ENCODE measurements at places on chromosomes 5 and 9. TPM values are rescaled to one million over a fixed set of nuclear protein-coding genes. Genes with fewer than 3 reads are reported as not detected.

DNA sequence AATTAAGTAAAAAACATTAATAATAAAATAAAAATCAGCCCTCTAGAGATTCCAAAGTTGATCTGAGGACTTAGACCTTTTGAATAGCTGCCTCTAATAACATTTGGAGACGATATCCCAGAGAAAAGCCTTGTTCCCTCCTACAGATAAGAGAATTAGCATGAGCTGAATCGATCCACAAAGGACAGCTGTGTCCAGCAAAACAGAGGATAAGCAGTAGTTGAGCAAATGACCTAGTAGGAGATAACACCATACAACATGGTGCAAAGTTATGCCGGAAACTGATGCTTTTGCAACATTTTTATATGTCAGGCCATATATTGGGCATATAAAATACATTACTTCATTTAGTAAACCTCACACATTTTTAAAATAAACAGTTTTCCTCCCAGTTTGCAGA is 212.2 kb upstream of the PRR16 start:
- no peak for DNase-seq
- H3K4me3 ChIP-seq = no peak overlapping the region
- no peaks in the 10 kb centered on the region for H3K27me3 ChIP-seq
- no peaks in the 10 kb centered on the region for H3K36me3 ChIP-seq
- no peak overlapping the region for H3K27ac ChIP-seq

- H3K36me3 ChIP-seq = no peaks in the 10 kb centered on the region
- H3K27ac ChIP-seq = no peak overlapping the region
- no peaks in the 10 kb centered on the region for H3K27me3 ChIP-seq
- H3K4me3 ChIP-seq = no peak overlapping the region
- no peak for DNase-seq
These were observed 23.8 kb upstream of the NPM1 start for GRCh38 chr5:171363846-171364245.

- no peak overlapping the region for H3K27ac ChIP-seq
- H3K4me3 ChIP-seq = no peak overlapping the region
- no peak for DNase-seq
- H3K36me3 ChIP-seq = no peaks in the 10 kb centered on the region
- no peaks in the 10 kb centered on the region for H3K27me3 ChIP-seq
- no peaks in the 10 kb centered on the region for H3K4me1 ChIP-seq
These were observed 26.6 kb downstream of the DUSP1 start for GRCh38 chr5:172744123-172745104.

DNA sequence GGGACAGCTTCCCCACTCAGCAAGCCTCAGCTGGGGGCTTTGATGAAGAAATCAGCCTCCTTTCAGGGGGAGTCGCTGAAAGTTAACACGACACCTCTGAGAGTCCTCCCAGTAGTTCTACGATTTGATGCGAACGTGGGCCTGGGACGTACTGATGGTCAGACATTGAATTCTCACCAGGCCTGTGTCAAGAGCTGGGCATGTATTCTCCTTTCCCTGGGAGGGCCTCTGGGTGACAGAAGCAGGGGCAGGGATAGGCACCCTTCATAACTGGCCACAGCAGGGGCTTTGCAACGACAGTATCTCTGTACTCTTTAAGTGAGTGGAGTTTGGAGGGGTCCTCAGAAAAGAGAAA is 15.6 kb upstream of the COL5A1 start:
- no peaks in the 10 kb centered on the region for H3K4me1 ChIP-seq
- H3K27ac ChIP-seq = no peak overlapping the region

DNA sequence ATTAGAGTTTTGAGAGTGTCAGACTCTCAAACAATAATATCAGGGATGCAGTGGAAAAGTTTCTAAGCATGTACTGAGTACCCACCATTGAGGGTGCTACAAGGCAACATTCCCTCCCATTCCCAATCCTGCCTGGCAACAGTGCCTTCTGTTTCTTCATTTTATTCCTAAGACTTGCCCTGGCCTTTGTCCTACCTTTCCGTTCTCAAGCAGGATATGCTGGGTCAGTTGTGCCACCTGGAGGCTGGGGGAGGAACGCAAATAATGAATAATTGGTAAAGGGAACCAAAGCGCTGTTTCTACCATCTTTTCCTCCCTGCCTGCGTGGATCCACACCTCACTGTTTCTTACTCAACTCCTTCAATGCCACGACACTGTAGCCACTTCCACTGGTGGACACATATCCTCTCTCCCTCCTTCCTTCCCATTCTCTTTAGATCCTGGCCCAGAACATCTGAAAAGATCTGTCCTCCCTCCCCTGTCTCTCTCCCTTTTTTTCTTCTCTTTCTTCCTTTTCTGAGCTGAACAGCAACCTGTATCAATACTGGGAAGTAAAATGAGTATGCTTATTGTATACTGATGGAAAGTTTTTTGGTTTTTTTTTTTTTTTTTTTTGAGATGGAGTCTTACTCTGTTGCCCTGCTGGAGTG is 149.5 kb downstream of the C9orf152 start:
- H3K36me3 ChIP-seq = no peaks in the 10 kb centered on the region
- peak; percentile 90 for DNase-seq
- no peaks in the 10 kb centered on the region for H3K27me3 ChIP-seq

DNA sequence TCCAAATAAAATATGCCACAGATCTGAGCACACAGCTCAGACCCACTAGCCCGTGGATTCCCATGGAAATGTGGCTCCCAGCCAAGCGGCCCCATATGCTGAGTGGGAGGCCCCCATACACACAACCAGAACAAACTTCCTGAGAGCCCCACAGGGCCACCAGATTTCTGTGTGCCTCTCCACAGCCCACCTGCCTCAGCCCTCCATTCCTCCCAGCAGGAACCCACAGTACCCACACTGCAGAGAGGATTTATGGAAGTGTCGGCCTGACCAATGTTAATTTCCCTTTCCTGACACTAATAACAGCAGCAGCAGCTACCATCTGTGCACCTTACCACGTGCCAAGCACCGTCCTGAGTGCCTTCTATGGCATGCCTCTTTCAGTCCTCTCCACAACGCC is 99.3 kb upstream of the SPOCK1 start:
- H3K36me3 ChIP-seq = no peaks in the 10 kb centered on the region
- no peak overlapping the region for H3K27ac ChIP-seq
- H3K4me3 ChIP-seq = no peak overlapping the region
- no peak for DNase-seq
- H3K27me3 ChIP-seq = peaks cover 36% of the 10 kb centered on the region
- H3K4me1 ChIP-seq = no peaks in the 10 kb centered on the region

DNA sequence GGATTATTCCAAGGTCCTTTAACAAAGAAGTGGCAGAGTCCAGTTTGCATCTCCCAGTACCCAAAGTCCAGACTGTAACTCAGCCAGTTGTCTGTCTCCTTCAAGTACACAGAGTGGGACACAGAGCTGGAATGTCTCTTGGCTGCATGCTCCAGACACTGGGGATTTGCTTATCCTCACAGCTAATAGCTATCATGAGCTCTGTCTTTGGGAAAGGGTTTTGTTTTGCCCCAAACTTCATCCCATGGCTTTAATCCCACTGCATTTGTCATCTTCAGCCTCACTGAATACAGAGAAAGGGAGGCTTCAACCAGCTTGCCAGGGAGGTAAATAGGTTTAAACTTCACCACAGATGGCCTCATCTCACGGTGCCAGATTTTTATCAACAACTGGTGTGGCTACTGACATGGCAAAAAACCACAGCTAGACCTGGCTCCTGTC is 412.2 kb upstream of the SLC24A2 start:
- peaks cover 4% of the 10 kb centered on the region for H3K4me1 ChIP-seq
- no peaks in the 10 kb centered on the region for H3K27me3 ChIP-seq
- no peaks in the 10 kb centered on the region for H3K36me3 ChIP-seq

The HACD4 gene
- 1.4 TPM for total RNA-seq

The PCDHGA4 gene
- 0.80 TPM for total RNA-seq

The ANKRD34B gene
- 0.09 TPM for total RNA-seq

The RLN1 gene
- 0.43 TPM for total RNA-seq

- H3K4me1 ChIP-seq = peaks cover 10% of the 10 kb centered on the region
- no peaks in the 10 kb centered on the region for H3K27me3 ChIP-seq
- H3K27ac ChIP-seq = no peak overlapping the region
- no peaks in the 10 kb centered on the region for H3K36me3 ChIP-seq
- no peak for DNase-seq
These were observed 227.1 kb upstream of the TRIM32 start for GRCh38 chr9:116460026-116460425.

The HMCN2 gene
- 2.3 TPM for total RNA-seq

DNA sequence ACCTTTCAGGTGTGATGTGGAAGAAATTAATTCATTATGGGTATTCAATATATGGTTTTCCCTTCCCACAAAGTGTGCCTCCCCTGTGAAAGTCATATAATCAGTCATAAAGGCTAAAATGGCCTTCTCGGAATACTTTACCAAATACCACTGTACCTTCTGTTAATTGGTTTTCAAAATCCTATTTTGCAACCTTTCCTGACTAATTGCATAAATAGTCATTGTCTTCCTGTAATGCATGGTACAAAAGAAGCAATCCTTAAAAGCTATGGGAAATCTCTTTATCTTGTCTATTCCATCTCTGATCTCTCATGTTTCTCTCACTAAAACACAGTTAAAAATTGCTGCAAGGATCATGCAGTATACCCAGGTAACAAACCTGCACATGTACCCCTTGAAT is 44.3 kb upstream of the UGCG start:
- no peak overlapping the region for H3K4me3 ChIP-seq
- no peak overlapping the region for H3K27ac ChIP-seq
- no peaks in the 10 kb centered on the region for H3K36me3 ChIP-seq
- H3K4me1 ChIP-seq = no peaks in the 10 kb centered on the region

- no peaks in the 10 kb centered on the region for H3K4me1 ChIP-seq
- no peaks in the 10 kb centered on the region for H3K27me3 ChIP-seq
- H3K27ac ChIP-seq = no peak overlapping the region
- DNase-seq = no peak
- no peaks in the 10 kb centered on the region for H3K36me3 ChIP-seq
These were observed 797.3 kb upstream of the ACO1 start for GRCh38 chr9:31587146-31587545.

- H3K27me3 ChIP-seq = no peaks in the 10 kb centered on the region
- peak; percentile 26 for DNase-seq
- H3K27ac ChIP-seq = no peak overlapping the region
These were observed 8.9 kb upstream of the SPATA31E1 start for GRCh38 chr9:87873607-87874303.

- no peak overlapping the region for H3K4me3 ChIP-seq
- H3K27me3 ChIP-seq = peaks cover 83% of the 10 kb centered on the region
- no peak overlapping the region for H3K27ac ChIP-seq
- H3K36me3 ChIP-seq = no peaks in the 10 kb centered on the region
These were observed 1.9 kb upstream of the NKD2 start for GRCh38 chr5:1006656-1007071.

The OLFM1 gene
- total RNA-seq = 11.7 TPM

The FBLL1 gene
- total RNA-seq = 0.63 TPM

GRCh38 chr9:87436716-87437115 is 61.0 kb upstream of the DAPK1 start:
- H3K4me3 ChIP-seq = no peak overlapping the region
- no peaks in the 10 kb centered on the region for H3K27me3 ChIP-seq
- no peak overlapping the region for H3K27ac ChIP-seq
- DNase-seq = no peak
- no peaks in the 10 kb centered on the region for H3K36me3 ChIP-seq

The CAMLG gene
- 22.6 TPM for total RNA-seq

The ZNF622 gene
- total RNA-seq = 24.9 TPM

The ATP10B gene
- total RNA-seq = 0.23 TPM

DNA sequence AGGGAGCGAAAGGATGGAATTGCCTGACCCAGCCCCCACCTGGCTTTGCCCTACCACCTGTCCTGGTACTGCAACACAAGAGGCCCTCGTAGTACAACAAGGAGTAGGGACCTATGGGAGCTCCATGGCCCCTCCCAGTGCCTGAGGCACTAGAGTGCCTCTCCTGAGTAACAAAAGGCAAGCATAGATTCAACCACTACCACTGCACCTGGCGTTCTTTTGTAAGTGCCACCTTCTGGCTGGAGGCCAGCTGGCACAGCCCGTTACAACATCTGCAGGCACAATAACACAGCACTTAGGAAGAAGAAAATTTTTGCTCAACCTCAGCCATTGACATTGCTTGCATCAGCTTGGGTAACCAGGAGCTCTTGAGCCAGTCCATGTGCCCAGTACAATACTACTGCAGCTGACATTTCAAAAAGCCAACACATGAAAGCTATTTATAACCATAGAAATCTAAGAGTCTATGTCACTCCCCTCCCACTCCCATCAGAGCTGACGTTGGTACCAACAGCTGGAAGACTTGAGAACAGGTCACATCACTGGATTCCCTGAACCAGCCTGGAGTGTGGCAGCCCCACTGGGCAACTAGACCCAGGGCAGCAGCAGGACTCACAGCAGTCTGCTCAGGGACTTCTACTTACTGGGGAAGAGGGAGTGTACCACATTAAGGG is 17.7 kb upstream of the FAM174A start:
- no peak overlapping the region for H3K4me3 ChIP-seq
- DNase-seq = peak; percentile 64
- no peaks in the 10 kb centered on the region for H3K4me1 ChIP-seq
- no peaks in the 10 kb centered on the region for H3K36me3 ChIP-seq

- H3K36me3 ChIP-seq = peaks cover 9% of the 10 kb centered on the region
- no peak for DNase-seq
- H3K4me3 ChIP-seq = no peak overlapping the region
- no peak overlapping the region for H3K27ac ChIP-seq
These were observed 142.7 kb downstream of the PIP5K1B start for GRCh38 chr9:68847765-68848164.

DNA sequence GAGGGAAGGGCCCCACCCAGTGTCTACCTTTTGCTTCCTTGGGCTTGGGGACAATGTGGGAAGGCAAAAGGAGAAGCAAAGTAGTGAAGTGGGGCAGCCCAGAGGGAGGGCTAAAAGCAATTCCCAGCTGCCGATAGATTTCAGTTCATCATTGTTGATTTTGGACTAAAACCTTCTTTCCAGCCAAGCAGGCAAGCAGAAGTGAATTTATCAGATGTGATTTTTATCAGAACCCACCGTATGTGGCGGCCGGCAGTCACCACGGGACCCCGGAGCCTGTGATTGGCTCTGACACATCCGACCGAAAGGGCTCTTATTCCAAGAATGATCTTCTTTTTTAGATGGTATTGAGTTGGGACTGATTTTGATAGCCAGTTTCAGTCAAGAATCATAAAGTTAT is 559.9 kb downstream of the PSAT1 start:
- peaks cover 4% of the 10 kb centered on the region for H3K4me1 ChIP-seq
- H3K27me3 ChIP-seq = no peaks in the 10 kb centered on the region
- H3K36me3 ChIP-seq = no peaks in the 10 kb centered on the region
- peak; percentile 56 for DNase-seq
- H3K27ac ChIP-seq = no peak overlapping the region

- DNase-seq = no peak
- H3K36me3 ChIP-seq = no peaks in the 10 kb centered on the region
- H3K4me3 ChIP-seq = no peak overlapping the region
- no peak overlapping the region for H3K27ac ChIP-seq
- H3K27me3 ChIP-seq = no peaks in the 10 kb centered on the region
These were observed 946.3 kb downstream of the DTWD2 start for GRCh38 chr5:118042076-118042475.

The LRRC19 gene
- total RNA-seq = not detected

GRCh38 chr5:108212775-108213346 is 169.0 kb downstream of the FBXL17 start:
- H3K27ac ChIP-seq = peak overlapping the region; percentile 44
- H3K36me3 ChIP-seq = peaks cover 6% of the 10 kb centered on the region
- DNase-seq = peak; percentile 88
